ENCODE measurements at places on chromosomes 1 and 21.

- no peak for DNase-seq
Measured at GRCh38 chr1:206702803-206703202, 18.1 kb downstream of the MAPKAPK2 start.

DNA sequence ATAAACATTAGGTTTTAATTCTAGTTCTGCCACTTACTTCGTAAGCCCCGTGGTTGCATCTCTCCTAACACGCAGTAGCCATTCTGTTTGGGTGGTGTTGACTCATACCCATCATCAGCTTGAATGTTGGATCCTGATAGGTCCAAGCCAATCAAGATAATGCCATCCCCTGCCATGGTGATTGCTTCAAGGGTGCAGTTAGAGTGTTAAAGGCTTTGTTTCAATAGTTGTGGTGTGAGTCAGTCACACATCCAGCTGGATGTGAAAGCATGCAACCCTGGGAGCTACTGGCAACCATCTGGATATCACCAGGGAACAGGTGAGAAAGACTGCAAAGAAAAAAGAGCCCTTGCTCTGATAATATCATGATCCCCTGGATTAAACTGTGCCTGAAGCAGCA is 69.1 kb downstream of the OMA1 start:
- DNase-seq = no peak

DNA sequence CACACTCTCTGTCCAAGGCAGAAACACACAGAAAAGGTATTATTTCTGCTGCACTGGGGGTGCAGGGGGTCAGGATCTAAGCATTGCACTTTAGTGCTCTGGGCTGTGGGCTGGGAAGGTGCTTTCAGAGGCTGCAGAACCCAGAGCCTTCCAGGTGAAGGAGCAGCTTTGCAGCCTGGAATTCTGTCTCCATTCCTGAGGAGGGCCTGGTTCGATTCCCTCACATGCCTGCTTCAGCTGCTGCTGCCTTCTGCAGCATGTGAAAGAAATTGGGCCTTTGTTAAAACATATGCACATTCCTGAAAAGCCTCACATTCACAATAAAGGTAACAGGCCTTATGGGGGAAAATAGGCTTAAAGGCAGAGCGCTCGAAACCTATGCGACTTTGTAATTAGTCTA is 35.9 kb downstream of the VTCN1 start:
- DNase-seq = no peak

DNA sequence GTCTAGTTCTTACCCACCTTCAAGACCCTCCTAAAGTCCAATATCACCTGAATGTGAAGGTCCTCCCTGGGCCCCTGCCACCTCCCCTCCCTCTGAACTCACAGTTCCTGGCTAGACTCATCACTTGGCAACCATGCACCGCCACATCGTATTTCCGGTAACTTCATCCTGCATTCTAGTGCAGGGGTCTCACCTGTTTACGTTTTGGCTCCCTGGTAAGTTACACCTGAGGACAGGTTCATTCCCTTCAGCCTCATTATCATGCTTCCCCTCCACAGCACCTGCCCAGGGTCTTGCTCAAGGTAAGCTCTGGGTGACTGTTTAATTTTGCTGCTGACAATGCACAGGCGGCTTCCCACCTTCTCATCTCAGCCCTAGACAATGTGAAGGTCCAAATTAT is 93.1 kb downstream of the MIS18A start:
- DNase-seq = no peak

DNA sequence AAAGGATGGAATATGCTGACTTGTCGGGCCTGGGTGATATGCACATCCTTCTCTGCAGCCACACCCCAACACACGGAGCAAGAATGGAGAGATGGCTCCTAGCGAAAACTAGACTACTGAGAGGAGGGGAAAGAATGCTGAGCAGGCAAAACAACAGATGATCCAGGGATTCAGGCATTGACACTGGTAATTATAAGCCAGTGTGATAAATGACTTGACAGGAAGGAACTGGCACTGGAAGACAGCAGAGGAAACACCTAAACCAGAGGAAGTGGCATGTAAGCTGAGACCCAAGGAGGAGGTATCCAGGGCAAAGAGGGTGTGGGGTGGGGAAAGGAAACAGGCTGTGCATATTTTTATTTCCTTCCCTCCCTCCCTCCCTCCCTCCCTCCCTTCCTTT is 31.7 kb upstream of the KHDRBS1 start:
- no peak for DNase-seq

GRCh38 chr1:181789395-181789794 is 272.1 kb downstream of the ZNF648 start:
- no peak for DNase-seq

- DNase-seq = no peak
Measured at GRCh38 chr1:183106746-183107145, 79.3 kb upstream of the LAMC2 start.

DNA sequence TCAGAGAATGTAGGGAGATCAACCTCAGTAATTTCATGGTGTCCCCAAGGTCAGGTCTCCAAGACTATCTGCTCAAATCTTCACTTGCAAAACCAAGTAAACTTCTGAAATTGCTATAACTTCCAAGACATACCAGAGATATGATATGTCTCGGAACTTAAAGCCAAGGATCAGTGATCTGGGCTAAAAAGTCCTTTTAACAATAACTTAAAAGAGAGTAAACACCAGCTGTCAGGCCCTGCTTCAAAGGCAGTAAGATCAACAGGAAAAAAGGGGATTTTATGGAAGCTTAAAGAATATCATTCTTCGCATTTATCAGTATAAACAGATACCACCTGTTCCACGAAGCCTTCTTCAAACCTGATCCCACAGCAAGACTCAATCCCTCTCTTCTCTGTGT is 13.7 kb downstream of the UBR4 start:
- no peak for DNase-seq

- DNase-seq = no peak
Measured at GRCh38 chr1:33180226-33180910, 1.5 kb downstream of the TRIM62 start.

Data from hypothalamus (tissue), 51 donors.